A549 (cell line): ENCODE measurements at places on chromosomes 3 and 15. TPM values are rescaled to one million over a fixed set of nuclear protein-coding genes. Genes with fewer than 3 reads are reported as not detected.
A peak's percentile ranks its signal among the peaks of the same experiment; 100 is the strongest.

- no peak for DNase-seq
Observed at GRCh38 chr3:127760361-127760760, 62.0 kb downstream of the MGLL start.

DNA sequence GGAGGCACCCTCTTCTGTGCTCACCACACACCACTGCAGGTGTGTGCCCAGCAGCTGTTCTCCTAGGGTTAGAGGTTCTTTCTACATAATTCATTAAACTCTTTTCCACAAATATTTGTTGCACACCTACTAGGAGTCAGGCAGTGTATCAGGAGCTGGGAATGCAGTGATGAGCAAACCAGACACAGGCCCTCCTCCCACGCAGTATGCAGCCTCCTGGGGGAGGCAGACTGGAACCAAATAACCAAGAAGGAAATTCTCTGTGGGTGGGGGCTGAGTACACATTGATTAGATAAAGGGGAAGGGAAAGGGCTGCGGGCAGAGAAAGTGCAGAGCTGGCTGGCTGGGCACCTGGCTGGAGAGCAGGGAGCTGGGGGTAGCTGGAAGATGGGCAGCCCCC, 18.5 kb upstream of the C3orf22 start:
- no peak for DNase-seq

DNA sequence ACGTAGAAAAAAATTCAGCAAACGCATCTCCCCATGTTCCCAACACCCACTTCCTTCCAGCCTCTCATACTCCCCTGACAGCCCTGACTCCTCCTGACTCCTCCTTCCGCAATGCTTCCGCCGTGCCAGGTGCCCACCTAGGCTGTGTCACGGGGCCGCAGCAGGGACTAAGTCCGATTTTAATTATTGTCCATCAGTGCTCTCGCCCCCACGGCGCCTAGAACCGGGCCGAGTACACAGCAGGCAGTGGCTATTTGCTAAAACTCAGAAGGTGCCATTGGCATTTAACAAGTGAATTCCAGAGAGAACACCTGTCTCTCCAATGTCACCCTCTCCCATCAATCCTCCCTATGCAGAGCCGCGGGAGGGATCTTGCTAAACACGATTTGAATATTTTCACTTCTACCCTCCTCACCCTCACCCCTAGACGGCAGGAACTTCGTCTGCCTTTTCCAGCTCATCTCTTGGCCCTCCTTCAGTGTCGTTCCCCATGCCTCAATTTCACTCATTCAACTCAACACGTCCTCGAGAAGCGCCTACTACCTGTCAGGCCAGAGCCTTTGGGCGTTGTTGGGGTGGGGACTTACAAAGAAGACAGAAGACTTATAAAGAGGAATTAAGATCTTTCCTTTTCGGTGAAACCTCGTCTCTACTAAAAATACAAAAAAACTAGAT, 11.5 kb upstream of the SHF start:
- peak; percentile 16 for DNase-seq

Gene CLDN18
- not detected in 3 replicates for polyA plus RNA-seq

Gene ADAMTS17
- not detected in 3 replicates for polyA plus RNA-seq
